ENCODE measurements at places on chromosomes 12 and 14.

- no peak for DNase-seq
Observed at GRCh38 chr12:103626498-103626897, 39.4 kb downstream of the STAB2 start.

DNA sequence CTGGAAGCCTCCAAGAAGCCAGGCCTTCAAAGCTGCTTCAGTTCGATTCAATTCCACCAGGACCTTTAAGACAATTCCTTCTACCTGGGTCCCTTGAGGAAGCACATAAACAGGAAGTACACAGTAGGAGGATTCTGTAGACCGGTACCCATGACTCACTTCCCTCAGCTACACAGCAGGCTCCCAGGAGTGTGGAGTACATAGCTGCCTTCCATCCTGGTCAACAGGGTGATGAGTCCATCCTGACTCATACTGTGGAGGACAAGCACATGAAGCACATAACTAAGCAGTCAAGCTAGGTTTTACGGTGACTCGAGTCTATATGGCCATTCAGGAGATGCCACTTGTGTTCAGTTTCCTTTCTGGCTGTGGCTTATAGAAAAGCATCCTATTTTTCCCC, 197.6 kb upstream of the RBM19 start:
- DNase-seq = no peak

DNA sequence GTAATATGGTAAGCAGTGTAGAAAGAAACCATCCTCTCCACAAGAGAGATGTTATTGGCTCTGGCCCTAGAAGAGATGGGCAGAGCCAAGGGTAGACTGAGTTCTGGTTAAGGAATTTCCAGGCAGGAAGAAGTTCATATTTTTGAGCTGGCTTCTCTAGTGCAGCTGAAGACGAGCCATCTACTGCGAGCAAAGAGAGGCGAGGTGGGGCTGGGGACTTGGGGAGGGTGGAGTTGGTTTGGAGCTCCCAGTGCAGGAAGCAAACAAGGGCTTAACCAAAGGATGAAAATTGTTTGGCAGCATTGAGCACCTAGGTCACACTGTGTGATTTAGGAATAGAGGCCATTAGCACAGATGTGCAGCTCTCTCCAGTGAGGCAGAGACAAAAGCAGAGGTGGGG, 239.6 kb downstream of the ZFP36L1 start:
- no peak for DNase-seq

GRCh38 chr14:69428289-69428998, 30.0 kb downstream of the SLC39A9 start:
- no peak for DNase-seq

DNA sequence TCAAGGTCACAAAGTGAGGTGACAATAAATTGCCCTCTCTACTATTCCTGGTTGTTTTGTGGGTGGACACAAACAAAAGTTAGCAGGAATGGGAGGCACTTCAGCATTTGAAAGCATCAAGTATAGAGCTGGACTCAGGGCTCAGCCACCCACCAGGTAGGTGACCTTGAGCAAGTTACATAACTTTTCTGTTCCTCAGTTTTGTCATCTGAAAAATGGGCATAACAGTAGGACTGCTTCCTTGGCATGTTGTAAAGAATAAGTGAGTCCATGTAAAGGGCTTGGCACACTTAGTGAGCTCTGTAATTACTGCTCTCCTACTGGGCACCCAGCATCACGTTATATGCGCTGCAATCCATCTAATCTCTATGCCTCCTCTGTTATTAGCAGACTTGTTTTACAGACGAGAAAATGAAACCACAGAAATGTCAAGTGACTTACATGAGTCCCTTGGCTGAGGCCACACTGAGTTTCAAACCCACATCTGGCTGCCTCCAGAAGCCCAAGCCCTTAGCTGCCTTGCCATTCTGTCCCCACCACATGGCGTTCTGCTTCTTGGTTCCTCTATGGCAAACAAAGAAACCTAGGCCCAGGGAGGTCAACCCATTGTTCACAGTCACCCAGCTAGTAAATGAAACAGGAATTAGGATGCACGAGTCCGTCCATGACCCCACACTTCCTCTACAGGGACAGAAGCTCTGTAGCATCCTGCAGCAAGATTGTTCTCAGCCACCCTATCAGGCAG, 63.2 kb upstream of the SLC24A4 start:
- DNase-seq = no peak

- no peak for DNase-seq
Observed at GRCh38 chr12:71360013-71360412, 79.6 kb upstream of the LGR5 start.

GRCh38 chr12:71955970-71956369, 17.3 kb downstream of the TPH2 start:
- no peak for DNase-seq

- no peak for DNase-seq
Observed at GRCh38 chr12:49800421-49801140, 27.6 kb downstream of the NCKAP5L start.

GRCh38 chr14:36340276-36340890, 19.9 kb upstream of the MBIP start:
- DNase-seq = no peak

GRCh38 chr14:36055681-36056225, 120.8 kb downstream of the PTCSC3 start:
- no peak for DNase-seq

- DNase-seq = no peak
Observed at GRCh38 chr14:54778618-54779345, 123.8 kb downstream of the GCH1 start.

GRCh38 chr12:110825530-110825929, 21.3 kb upstream of the CCDC63 start:
- DNase-seq = no peak

DNA sequence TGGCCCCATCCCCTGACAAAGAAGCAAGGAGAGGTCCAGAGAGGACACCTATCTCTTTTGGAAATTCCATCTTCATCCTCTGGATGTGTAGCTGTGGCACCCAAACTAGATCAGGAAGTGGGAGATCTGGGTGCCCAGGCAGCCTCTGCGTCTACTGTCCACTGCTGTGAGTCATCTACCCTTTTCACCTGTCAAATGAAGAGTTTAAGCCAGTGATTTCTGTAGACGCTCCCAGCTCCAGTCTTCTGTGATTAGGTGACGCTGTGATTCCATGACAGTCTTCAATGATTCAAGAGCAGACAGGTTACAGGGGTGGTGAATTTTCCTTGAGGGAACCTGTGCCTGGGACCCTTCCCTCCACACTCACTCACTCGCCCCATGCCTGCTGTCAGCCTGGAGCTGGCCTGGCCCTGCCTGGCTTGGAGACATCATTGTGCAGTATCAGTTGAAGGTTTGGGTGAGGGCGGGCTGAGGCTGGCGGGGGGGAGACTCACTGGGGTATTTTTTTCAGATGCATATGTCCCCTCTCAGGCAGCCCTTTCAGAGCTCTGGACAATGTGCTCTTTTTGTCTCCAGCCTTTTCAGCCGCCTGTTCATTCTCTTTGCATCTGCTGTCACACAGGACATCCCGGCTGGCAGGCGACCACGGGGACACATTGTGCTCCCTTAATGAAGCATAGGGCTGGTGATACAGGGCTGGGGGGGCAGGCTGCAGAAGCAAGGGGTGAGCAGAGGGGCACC, 56.8 kb upstream of the PARP11 start:
- no peak for DNase-seq

DNA sequence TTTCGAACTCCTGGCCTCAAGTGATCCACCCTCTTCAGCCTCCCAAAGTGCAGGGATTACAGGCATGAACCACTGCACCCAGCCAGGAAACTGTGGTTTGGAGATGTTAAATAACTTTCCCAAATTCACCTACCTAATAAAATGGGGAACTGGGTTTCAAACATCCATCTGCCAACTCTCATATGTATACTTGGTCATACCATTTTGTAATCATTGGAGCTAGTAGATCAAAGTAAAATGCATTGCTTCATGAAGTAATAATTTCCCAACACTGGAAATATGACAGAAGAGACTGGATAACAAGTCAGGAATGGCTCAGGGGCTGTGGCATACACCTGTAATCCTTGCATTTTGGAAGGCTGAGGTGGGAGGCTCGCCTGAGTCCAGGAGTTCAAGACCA, 5.3 kb upstream of the HECTD1 start:
- no peak for DNase-seq

DNA sequence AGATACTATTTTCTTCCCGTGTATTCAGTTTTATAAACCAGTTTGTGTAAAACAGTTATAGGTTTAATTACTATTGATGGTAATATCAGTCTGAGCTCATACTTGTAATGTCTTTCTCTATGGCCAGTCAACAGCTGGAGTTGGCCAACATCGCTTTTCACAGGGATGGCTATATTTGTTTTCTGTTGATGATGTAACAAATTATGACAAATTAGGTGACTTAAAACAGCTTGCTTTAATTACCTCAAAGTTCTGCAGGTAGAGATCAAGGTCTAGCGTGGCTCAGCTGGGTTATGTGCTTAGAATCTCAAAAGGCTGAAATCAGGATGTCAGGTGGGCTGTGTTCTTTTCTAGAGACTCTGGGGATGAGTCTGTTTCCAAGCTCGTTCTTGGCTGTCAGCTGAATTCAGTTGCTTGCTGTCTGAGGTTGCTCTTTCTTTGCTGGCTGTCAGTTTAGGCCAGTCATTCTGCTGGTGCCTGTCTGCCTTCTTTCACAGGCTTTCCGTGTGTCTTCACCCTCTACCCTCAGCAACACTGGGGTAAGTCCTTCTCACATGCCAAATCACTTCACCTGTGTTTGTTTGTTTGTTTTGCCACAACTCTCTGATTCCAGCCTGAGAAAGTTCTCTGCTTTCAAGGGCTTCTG, 370.2 kb upstream of the E2F7 start:
- DNase-seq = no peak

GRCh38 chr14:69605738-69606137, 5.7 kb upstream of the SUSD6 start:
- DNase-seq = no peak

GRCh38 chr14:54591866-54592265, 24.9 kb downstream of the SAMD4A start:
- DNase-seq = no peak

DNA sequence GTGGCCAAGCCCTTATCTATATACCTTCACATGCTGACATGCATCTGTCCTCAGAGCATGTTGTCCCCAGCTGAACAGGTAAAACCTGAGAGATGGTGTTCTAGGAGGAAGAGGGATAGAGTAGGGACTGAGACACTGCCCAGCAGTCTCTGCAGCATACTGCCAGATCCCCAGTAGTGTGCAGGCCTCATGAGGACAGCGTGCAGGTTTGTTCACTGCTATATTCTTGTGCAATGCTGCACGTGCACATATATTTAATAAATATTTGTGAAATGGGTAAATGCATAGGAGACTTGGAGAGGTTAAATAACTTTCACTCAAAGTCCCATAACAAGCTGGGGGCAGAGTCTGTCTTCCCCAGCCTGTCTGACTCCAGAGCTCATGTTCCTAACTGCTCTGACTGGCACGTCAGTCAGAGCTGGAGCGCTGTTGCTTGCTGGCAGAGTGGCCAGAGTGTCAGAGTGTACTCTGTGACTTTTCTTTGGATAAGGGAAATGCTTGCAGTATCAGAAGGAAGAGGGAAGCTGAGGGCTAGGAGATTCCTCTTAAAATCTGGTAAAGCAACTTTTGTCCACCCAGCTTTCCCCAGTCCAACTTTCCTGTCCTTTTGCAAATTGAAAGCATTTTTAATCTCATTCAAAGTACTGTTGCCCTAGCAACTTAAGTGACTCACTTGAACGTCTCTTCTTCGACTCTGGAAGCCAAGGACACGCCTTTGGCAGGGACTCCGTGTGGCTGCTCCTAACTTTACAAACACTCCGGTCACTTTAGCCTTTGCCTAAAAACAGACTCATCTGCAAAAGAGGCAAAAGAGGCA, 14.9 kb upstream of the POLR3B start:
- no peak for DNase-seq

DNA sequence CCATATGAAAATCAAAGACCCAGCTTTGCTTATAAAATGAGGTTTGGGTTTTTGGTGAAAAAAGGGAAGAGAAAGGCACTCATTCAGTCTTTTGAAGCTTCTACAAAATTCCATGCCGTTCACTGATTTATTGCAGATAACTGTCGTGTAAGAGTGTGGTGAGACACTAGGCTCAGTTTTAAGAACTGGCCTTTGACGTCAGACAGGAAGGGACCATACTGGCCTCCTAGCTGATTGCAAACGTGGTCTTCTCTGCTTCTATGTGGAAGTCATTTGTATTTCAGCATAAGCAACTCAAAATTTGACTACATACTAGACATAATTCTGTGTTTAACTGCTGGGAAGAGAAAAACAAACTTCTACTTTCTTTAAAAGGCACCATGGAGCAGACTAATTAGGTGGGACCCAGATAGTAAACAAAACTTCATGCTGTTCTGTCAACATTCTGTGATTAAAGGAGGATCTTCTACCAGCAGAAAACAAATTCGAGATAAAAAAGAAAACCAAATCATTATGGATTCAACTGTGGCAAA, 168.7 kb downstream of the TTC7B start:
- DNase-seq = no peak

- no peak for DNase-seq
Observed at GRCh38 chr12:111569363-111570083, 29.6 kb downstream of the ATXN2 start.

DNA sequence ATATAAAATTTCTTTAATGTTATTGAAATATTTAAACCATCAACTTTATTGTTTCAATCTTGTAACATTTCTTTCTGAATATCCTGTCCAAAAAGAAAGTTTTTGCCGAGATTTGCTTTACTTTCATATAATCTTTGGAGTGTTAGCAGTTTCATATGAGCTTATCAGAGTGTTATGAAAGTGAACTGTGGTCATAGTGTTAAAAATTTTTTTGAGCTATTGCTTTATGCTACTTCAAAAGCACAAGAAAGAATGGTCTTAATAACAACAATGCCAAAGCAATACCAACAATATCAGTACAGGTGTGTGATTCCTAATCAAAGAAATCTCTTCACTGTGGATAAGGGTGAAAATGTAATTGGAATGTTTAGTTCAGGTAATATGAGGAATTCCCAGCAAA, 1994.9 kb upstream of the FLRT2 start:
- no peak for DNase-seq

- DNase-seq = no peak
Observed at GRCh38 chr12:75646329-75647210, 135.2 kb upstream of the KRR1 start.

GRCh38 chr14:29217813-29218450, 451.3 kb downstream of the FOXG1 start:
- no peak for DNase-seq

DNA sequence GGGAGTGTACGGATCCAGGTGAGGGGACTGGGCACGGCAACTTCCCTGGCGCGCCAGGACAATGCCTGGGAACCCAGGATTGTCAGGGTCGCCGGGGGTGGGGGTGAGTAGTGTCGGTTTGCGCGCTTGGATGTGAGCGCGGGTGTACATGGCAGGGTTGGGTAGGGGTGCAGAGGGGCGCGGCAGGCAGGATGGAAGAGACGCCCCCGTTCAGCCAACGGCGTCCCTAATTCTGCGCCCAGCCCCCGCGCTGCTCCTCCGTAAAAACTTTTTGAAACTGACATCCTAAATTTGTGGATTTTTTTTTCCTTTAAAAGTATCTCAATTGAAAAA, 3.1 kb downstream of the DIO3 start:
- DNase-seq = no peak

- DNase-seq = no peak
Observed at GRCh38 chr14:100072783-100073346, 7.6 kb downstream of the EVL start.

DNA sequence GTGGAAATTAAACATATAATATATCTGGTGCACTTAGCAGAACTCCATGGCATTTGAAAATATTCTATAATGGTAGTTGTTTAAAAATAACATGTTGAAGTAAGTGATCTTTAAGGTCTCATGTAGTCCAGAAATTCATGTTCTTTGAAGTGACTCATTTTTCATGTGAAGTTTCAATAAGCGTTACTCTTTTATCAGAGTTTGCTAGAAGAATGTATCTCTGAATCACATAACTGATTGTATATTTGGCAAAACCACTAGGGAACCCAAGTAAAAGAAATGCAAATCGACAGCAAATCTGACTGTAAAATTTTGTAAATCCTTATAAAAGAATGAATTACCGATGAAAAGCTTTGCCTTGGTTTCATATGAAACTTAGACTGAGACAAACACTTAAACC, 463.3 kb downstream of the TMTC2 start:
- DNase-seq = no peak
